ENCODE measurements at places on chromosomes 12 and 14.

DNA sequence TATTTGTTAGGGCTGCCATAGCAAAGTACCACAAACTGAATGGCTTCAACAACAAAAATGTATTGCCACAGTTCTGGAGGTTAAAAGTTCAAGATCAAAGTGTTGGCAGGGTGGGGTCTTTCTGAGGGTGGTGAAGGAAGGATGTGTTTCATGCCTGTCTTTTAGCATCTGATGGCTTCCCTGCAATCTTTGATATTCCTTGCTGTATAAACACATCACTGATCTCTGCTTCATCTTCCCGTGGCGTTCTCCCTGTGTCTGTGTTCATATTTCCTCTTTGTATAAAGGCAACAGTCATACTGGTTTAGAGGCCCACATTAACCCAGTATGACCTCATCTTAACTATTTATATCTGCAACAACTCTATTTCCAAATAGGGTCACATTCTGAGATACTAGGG is 167.5 kb downstream of the BTG1 start:
- DNase-seq, result no peak

DNA sequence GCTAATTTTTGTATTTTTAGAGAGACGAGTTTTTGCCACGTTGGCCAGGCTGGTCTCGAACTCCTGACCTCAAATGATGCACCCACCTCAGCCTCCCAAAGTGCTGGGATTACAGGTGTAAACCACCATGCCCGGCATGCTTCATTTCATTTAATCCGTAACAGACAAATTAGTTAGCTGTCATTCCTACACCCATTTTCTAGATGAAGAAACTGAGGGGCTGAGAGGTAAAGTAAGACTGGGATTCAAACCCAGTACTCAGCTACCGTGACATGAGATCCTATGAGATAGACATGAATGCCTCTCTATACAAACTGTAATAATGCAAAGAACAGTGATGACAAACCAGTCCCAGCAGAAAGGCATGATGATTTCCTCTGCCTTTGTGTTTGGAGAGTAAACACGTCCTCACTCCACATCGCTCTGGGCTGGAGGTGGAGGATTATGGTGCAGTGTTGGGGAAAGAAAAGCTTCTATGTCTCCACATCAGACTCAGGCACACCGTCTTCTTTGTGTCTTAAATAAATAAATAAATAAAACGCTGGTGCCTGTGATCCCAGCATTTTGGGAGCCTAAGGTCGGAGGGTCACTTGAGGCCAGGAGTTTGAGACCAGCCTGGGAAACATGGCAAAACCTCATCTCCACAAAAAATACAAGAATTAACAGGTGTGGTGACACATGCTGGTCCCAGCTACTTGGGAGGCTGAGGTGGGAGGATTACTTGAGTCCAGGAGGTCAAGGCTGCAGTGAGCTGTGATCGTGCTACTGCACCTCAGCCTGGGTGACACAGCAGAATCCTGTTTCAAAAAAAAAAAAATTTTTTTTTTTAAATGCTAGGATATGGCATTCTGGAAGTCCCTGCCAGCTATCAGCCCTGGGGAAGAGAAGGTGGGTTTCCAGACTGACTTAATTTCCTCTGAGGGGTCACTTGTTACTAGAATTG is 10.5 kb downstream of the VSX2 start:
- no peak for DNase-seq

DNA sequence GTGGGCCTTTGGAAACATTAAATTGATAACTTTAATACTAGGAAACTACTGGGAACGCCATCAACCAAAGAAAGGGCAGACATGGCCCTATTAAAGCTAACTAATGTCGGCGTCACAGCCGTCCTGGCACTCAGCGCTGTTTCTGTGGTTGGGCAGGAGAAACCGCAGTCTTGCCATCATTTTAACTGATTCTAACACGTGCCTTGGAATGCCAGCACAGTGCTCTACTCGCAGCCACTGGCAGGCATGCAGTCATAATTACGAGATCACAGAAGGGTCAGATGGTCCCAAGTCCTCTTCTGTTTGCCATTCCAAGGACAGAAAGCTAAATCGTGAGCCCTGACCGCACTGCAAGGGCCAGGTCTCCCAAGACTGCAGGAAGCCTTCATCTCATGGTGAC is 75.2 kb downstream of the RIMBP2 start:
- no peak for DNase-seq

GRCh38 chr14:74941676-74942097 is 13.7 kb downstream of the PGF start:
- peak; percentile 26 for DNase-seq

All from NAMALWA (cell line).